ENCODE measurements at places on chromosomes 13 and 19.

GRCh38 chr19:28394725-28395124, 818.2 kb downstream of the UQCRFS1 start:
- DNase-seq = no peak

DNA sequence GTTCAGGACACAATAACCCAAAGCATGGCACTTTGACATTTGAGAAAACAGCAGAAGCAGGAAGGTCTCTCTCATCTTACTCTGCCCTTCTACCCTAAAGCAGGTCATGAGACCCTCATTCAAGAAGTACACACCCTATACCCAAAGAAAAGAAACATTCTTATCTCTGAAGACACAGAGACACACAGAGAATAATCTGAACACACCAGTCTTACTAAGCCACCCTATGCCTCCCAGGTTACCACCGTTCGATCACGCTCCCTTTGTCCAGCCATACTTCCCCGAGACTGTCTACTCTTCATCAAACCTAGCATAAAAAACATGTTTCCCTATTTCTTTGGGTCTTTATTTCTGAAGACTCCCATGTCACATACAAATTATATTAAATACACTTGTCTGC, 66.5 kb upstream of the ANKRD10 start:
- no peak for DNase-seq

DNA sequence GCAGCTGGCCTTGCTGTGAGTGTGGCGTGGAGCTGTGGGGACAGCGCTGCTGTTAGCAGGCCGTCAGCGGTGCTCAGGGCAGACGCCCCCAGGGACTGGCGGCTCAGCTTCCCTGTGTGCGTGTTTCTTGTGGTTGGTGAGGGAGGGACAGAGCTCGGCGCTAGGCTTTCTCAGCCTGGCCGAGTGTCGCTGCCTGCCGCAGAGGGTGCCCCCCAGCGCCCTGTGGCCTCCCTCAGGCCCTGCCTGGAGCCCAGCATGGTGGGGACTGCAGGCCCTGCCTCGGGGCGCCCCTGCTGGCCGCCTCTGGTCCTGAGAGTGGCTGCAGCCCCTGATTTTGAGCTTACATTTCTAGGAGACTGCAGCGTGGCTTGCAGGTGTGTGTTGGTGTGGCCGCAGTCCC, 35.5 kb downstream of the DOT1L start:
- DNase-seq = no peak

DNA sequence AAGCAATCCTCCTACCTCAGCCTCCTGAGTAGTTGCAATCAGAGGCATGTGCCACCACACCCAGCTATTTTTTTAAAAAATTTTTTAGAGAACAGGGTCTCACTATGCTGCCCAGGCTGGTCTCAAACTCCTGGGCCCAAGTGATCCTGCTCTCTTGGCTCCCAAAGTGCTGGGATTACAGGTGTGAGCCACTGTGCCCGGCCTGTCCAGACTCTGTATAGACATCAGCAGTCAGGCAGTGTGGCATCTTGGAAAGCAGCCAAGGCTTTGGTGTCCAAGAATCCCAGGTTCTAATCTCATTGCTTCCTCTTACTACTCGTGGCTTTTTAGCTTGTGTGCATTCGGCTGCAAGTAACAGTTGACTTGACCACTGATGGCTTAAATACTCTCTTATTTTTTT, 43.4 kb downstream of the BICRA start:
- no peak for DNase-seq

- DNase-seq = peak; percentile 17
Measured at GRCh38 chr13:65926750-65927171, 1303.4 kb downstream of the PCDH9 start.

DNA sequence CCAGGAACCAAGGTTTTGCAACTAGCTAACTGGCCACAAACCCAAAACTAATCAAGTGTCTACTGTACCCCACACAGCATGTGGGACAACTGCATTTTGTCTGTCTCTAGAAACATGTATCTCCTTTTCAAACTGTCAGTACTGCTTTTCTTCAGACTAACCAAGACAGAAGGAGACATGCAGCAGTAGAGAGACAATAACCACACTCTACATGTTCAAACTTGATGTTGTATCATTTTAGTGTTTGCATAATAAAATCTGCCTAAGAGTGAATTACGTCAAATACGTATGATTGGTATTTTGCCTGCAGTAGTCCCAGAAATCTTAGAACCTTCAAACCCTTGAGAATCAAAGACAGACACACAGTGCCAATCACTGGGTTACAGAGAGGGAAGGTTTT, 22.0 kb upstream of the FREM2 start:
- DNase-seq = peak; percentile 10

- no peak for DNase-seq
Measured at GRCh38 chr19:55176076-55176475, 4.0 kb downstream of the SYT5 start.

GRCh38 chr19:11325544-11325943, 13.9 kb downstream of the RAB3D start:
- no peak for DNase-seq
